HT-29 (cell line): ENCODE measurements at places on chromosomes 12 and 14.

- DNase-seq = no peak
These were observed 225.4 kb downstream of the KLHL28 start for GRCh38 chr14:44736326-44736725.

GRCh38 chr14:74610866-74611649 is 979 bp downstream of the LTBP2 start:
- no peak for DNase-seq

GRCh38 chr12:68675101-68675842 is 11.5 kb upstream of the NUP107 start:
- DNase-seq = no peak

- no peak for DNase-seq
These were observed 27.5 kb downstream of the TECPR2 start for GRCh38 chr14:102390064-102390855.

DNA sequence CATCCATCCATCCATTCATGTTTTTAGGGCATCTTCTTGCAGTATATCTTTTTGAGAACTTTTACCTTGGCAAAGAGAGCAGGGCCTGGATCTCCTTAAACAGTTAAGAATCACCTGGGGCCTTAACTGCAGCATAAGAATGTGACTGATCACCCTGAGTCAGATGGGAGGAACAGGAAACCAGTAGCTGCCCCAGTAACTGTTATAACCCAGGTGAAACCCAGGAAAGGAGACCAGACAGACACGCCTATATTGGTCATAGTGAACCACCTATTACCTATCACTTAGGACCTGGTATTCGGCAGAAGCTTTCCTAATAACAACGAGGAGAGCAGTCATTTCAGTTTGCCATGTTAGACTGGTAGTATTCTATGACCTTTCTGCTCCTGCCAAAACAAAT is 43.4 kb upstream of the NR2C1 start:
- DNase-seq = no peak

DNA sequence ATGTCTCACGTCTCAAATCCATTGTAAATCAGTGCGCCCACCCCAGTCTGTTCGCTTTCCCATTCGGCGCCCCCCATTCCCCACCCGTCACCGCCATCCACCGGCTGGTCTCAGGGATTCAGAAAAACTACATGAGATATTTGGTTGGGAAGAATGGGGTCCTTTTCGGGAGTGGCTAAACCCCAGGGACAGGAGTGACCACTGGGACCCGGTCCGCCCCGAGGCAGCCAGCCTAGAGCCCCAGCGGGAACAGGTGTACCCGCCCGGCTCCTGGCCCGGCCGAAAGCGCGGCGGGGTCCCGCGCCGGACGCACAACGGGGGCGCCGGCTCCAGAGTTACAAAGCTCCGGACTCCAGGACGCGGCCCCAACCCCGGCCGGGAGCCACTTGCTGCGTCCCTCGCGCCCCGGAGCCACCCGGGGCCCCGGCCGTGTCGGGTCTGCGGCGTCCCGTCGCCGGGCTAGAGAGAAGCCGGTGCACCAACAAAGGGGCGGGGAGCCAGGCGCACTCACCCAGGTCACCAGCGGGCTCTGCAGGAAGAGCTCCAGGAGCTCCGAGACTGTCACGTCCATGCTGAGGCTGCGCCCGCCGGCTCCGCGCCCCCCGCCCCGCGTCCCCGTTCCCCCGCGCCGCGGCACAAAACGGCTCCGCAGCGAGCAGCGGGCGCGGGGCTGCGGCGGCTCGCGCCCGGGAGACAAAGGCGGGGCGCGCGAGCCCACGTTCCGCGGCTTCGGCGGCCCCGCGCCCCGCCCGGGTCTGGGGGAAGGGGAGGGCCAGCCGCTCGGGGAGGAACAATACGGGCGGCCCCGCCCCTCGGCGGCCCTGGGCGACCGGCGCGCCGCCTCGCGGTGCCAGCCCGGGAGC is at the start of gene CCDC88C:
CCDC88C (minus strand) TSS at position 701 of the 863 bp plus-strand sequence; CDS start at position 571, 130 bp downstream.
- DNase-seq = peak; percentile 70

DNA sequence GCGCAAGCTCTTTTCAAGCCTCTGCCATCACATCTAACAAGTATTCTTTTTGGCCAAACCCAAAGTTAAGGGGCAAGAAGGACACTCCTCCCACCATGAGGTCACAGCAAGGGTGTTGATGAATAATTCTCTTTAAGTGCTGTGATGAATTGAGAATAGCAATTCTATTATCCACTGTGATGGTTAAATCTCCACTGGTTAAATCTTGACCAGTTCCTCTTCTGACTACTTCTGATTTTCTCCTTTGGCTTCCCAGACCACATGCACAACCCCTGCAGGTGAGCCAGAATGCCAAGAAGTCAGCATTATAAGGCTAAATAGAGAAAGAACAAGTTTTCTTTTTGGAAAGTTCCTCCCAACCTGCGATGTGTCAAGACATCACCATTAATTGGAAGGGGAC is 90.6 kb upstream of the BCL2L14 start:
- DNase-seq = no peak

DNA sequence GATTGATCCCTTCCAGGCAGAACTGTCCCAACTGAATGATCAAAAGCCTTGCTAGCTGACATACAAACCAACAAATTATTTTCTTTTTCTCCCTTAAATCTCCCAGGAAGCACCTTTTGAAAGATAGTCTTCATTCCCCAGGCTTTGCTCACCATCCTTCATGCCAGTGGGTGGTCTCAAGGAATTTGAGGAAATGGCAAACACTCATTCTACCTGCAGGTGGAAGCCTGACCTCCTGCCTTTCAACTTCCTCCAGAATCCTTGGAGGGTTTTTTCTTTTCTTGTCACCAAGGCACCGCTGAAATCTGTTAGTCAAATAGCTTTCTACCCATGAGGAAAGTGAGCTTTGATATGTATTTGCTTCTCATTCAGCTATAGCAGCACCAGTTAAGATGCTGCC is 128.5 kb downstream of the WIF1 start:
- no peak for DNase-seq

DNA sequence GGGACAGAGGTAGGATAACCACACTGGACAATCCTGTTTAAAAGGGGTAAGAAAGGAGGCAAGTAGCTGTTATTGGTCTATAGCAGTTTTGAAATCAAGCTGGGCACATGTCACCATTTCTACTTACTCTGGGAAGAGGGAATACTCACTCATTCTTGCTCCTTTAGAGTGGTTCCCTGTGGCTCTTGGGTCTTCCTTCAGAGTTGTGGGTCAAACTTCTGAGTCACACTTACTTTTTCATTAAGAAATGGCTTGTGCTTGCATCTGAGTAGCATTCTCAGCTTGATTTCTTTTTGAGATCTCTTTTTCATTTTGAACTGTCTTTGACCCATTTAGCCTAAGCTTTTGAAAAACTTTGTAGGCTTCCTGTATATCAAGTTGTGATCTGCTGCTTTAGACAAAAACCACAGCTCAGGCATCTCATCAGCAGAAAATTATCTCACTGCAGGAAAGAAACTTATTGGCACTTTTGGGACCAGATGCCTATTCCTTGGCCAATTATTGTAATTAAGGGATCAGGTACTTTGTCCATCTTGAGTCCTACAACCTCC is 122.2 kb downstream of the AEBP2 start:
- no peak for DNase-seq

- DNase-seq = no peak
These were observed 130.7 kb downstream of the GPHN start for GRCh38 chr14:66638689-66639088.

DNA sequence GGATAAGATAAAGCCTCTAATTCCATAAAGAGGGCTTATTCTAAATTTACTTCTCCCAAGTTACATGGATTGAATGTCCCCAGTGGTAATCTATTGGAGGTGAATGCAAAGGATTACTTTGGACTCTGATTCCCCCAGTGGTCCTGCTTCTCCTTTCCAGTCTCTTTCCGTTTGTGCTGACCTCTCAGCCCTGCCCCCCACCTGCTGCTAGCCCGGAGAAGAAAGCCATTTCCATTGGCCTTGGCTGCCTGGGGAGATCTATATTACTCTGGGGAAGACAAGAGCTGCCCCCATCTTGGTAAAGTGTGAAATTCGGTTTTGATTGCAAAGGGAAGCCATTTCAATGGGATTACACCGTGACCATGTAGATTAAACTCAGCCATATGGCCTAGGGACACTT is 13.3 kb downstream of the ASCL1 start:
- no peak for DNase-seq

DNA sequence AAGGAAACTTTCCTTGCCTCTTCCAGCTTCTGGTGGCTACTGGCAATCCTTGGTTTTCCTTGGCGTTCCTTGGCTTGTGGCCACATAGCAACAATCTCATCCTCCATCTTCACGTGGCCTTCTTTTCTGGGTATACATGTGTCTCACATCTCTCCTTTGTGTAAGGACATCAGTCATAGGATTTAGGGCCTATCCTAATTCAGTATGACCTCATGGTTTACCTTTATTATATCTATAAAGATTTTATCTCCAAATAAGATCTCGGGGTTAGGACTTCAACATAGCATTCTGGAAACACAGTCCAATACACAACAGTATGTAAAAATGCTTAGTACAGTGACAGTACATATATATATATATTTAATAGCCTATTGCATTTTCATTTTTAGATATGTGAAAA is 58.4 kb upstream of the LRIG3 start:
- no peak for DNase-seq
